ENCODE measurements at places on chromosomes 1 and 21.
A peak's percentile ranks its signal among the peaks of the same experiment; 100 is the strongest.

DNA sequence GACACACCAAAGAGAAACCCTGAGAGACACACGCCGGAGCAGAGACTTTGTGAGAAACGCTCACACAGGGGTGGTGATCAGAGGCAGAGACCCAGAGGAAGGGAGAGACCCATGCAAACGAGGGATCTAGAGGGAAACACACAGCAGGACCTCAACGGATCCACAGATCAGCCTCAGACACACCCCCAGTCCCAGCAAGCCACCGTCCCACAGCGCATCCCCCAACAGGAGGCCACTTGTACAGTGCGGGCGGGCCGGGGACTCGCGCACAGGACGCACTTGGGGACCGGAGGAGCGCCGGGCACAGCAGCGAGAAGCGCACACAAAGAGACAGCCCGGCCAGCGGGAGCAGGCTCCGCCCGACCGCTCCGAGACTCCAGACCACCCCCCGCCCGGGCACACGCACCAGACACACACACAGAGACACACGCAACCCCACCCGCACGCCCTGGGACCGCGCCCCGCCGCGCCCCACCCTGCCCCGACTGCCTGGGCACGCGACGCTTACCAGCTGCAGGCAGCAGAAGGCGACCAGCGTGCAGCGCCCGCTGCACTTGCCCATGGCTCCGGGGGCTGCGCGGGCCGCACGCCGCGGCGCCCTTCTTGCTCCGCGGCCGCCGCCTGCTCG lies 587 bp downstream of the NKAIN1 start:
- DNase-seq = peak; percentile 81

DNA sequence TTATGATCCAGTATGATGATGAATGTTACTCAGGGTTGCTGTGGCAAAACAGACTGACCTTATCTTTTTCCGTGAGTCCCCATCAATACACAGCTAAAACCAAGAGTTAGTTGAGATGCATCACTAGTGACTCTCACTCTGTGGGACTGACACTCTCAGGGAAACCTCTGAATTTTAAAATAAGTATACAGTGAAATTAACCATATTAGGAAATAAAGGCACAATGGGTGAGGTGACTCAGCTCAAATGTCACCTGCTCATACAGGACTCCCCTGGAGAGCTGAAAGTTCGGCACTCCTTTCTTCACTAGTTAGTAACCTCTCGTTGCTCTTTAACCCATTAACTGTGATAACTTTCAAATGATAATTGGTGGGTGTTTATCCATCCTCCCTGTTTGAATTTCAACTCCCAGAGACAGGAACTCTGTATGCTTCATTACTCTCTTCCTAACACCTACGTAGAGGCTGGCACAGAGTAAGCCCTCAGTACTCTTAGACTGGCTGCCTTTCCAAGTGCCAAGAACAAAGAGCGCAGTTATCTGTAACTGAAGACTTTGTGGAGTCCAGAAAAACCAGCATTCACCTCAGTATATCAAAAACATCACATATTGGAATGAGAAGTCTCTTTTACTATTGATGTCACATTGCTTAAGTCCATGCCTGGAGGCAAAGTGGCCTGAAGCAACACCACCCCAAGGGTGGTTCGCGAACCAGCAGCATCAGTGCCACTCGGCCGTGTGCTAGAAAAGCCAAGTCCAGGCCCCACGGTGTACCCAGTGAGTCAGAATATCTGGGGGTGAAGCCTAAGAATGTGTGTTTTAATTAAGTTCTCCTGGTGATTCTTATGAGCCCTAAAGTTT lies 91.1 kb downstream of the NIBAN1 start:
- DNase-seq = no peak

GRCh38 chr1:15226388-15227255 lies 20.4 kb upstream of the FHAD1 start:
- DNase-seq = no peak

DNA sequence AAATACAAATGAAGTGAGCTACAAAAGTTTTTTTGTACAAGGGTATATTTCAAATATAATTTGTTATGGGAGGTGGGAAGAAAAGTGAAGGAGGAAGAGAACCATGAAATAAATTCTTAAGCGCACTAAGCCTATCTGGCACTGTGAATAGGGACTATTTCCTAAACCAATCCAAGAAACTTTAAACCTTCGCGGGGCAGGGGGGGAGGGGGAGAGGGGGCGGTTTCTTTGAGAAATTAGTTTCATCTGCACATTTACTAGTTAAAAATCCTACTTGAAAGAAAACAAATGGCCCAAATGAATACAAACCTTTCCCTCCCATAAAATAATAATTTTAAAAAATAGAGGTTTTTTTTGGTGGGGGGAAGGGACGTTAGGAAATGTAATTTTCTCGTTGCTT lies 364 bp downstream of the GOLPH3L start:
- peak; percentile 45 for DNase-seq

DNA sequence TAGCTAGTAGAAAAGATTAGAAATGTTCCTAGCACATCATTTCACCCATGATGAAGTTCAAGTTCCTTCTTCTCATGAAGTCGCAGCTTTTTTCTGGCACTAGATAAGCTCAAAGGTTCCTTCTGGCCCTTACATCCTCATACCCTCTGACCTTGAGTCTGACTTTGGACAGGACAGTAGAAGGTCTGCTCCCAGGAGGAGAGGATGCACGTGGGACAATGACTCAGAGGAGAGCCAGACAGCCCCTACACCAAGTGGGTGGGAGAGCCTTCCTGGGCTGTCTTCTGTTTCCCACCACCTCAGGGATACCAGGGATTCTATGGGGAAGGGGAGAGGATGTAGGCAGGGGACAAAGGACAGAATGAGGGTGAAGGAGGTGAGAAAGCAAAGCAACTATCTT lies 86.0 kb downstream of the HHIPL2 start:
- no peak for DNase-seq

- peak; percentile 76 for DNase-seq
Observed at GRCh38 chr1:181180407-181181031, 92.0 kb downstream of the IER5 start.

- DNase-seq = no peak
Observed at GRCh38 chr1:236484310-236484971, 39.3 kb upstream of the LGALS8 start.

DNA sequence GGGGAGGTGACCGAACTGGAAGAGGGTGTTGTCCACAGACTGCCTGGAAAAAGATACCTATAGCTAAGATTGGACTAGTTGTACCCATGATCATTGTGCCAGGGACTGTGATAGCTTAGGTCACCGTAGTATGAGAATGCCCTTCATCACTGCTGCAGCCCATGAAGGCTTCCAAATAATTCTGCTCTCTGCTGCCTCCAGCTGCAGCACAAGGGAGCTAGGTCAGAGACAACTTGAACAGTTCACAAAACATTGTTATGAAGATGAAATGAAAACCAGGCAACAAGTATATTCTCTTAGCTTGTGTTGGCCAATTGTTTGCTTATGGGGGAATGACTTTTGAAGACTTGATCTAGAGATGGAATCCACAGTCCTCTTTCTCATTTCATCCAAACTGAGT lies 246.7 kb downstream of the MRPL39 start:
- DNase-seq = no peak

DNA sequence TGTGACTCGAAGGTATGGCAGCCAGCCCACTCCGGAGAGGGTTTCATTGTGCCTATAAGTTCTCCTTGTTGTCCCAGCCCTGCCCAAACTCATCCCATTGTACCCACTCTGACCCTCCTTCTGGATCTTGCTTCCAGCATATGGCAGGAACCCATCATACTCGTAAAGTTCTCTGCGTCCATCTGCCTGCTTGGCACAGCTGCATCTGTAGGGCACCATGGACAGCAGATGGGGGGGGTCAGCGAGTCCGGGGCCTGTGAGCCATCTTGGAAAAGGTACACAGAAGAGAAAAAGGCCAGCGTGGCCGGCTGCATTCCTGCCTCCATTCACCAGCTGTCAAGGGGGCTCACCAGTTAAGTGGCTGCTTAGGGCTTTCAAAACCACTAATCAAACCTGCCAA lies 94.9 kb upstream of the IGSF21 start:
- DNase-seq = no peak

- DNase-seq = no peak
Observed at GRCh38 chr1:58979086-58979485, 195.2 kb upstream of the JUN start.

DNA sequence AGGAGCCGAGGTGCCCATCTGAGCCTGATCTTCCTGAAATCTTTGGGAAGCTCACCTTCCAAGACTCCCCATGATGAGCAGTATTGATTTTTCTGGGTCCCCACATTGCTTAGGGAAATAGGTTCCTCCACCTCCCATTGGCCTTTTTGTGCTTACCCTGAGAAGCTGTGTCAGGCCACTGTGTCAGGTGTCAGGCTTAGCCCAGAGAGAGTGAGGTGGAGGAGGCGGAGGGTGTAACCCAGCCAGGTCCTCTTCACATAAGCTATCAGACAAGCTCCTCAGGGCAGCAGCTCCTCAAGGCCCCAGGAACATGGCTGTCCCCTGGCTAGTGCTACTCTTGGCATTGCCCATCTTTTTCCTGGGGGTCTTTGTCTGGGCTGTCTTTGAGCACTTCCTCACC lies 352 bp downstream of the AADACL4 start:
- no peak for DNase-seq

- no peak for DNase-seq
Observed at GRCh38 chr1:171868217-171868803, 27.0 kb downstream of the DNM3 start.

DNA sequence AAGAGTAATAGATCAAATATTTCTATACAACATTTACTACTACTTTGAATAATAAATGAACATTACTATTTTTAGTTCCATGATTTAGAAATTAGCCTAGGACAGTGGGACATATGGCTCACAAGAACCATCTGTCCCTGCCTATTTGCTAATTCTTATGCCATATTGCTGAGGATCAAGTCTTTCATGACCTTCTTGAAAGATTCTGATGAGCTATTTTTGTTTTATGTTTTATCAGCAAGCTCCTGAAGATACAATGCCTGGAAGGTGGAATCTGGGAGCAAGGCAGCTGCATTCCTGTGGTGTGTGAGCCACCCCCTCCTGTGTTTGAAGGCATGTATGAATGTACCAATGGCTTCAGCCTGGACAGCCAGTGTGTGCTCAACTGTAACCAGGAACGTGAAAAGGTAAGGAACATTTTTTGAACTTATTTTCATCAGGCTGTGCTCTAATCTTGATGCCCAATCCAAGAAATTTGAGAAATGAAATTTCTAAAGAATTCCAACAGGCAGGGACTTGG lies 326.7 kb downstream of the PAPPA2 start:
- DNase-seq = no peak

DNA sequence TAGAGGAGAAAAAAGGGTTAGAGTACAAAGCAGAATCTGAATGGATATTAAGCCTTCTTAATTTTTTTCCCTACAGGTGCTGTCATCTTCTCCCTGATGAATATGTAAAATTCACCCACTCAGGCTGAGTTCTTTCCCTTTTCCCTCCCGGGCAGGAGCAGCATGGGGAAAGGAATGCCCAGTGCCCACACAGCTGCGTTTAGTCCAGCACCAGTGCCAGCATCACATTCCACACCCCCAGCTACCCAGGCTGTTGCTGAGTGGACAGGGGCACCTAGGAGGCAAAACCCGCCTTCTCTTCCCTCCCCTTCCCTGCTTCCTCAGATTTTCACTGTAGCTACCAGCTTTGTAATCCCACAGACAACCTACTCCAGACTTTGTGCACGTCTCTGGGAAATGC lies 3.4 kb upstream of the CADM3 start:
- no peak for DNase-seq

DNA sequence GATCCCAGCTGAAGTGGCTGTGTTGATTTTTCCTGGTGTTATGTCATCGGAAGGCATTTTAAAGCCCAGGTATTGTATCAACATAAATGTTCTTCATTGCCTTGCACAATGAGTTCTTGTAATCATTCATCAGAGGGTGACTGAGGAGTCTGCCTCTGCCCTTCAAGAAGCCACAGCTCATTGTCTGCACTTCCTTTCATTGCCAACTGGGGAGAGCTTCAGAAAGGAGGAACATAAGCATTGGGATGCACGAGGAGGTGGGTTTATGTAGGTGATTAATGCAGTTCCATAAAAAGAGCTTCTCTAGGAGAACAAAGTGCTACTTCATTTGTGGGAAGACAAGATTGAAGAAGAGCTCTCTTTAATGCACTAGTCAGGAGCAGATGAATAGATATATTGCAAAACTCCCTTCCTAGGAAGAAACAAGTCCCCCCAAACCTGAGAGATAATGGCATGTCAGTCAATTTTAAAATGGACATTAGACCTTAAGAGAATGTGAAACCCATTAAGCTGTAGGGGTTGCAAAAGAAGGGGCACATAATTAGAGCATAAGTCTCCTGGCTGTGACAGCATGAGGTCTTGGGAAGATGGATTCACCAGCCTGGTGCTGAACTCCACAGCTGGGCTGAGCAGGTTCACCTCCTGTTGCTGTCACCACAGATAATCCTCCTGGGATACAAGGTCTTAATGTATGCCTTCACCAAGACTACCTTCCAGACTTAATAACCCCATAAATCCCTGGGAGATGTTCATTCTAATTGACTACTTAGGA lies 124.6 kb downstream of the BACH1 start:
- DNase-seq = peak; percentile 43

GRCh38 chr1:85433096-85433495 lies 31.9 kb downstream of the DDAH1 start:
- no peak for DNase-seq

GRCh38 chr1:218254296-218254946 lies 30.7 kb upstream of the RRP15 start:
- no peak for DNase-seq

GRCh38 chr1:52240592-52241210 lies 98.8 kb downstream of the ZFYVE9 start:
- no peak for DNase-seq

- DNase-seq = no peak
Observed at GRCh38 chr1:231411036-231411531, 11.0 kb downstream of the EGLN1 start.

- no peak for DNase-seq
Observed at GRCh38 chr21:34965200-34966174, 83.6 kb downstream of the RUNX1 start.

DNA sequence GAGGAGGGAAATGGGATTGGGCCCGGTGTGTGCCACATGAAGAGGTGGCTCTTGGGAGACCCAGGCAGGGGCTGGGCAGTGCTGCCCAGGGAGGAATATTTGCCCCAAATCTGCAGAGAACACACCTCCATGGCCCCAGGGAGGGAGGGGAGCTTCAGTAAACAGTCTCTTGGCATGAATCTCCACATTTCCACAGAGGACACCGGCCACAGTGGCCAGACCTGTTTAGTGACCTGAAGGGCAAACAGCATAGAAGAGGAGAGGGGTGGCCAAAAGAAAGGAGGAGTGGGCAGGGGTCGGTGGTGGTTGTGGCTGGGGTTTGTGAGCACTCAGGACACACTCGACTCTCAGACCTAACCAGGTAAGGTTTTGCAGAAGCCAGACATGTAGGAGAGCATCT lies 54.0 kb upstream of the IFFO2 start:
- DNase-seq = no peak

- DNase-seq = no peak
Observed at GRCh38 chr1:210438928-210439841, 110.5 kb downstream of the HHAT start.

GRCh38 chr1:150516616-150517015 lies 1.1 kb downstream of the FALEC start:
- no peak for DNase-seq

- no peak for DNase-seq
Observed at GRCh38 chr1:17585266-17585987, 45.9 kb downstream of the ARHGEF10L start.

Measured in D341Med (cell line).